AG09319 (cell line): ENCODE measurements at places on chromosomes 12 and 14.
A peak's percentile ranks its signal among the peaks of the same experiment; 100 is the strongest.

DNA sequence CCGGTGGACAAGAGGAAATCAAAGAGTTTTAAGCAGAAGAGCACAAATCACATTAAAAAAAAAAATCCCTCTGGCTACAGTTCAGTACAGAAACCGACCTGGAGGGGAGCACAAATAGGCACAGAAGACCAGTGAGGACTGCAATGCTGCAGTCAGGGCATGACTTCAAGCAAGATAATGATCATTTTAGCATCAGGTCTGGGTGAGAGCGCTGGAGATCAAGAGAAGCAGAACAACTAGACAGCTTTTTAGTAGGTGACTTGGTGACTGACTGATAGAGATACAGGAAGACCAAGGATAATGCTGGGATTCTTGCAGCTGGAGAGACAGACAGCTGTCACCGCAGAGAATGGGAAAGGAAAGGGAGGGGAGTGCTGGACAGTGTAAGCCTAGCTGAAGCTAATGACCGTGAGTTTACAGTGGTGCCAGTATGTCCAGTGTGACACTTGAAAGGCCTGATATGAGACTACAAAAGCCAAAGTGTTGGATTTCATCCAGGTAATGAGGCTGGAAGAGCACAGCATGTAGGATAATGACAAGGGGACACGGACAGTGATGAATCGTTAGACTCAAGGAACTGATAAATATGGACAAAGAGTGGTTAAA is 5.6 kb downstream of the NFYB start:
- no peak for DNase-seq

DNA sequence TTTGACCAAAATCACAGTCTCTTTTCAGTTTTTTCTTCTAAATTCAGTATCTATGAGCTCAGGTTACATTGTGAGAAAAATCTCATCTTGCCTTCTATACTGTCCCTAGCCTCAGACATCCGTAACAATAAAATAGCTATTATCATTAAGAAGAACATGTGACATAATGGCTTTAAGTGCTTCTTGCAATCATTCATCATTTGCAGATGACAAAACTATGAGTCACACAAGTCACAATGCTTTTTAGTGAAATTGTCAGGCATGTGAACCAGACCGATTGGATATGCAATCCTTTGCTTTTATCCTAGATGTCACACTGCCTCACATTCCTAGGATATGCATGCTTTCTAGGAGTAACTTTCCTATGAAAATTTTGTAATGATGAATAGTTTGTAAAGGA is 313.1 kb downstream of the SLC6A15 start:
- DNase-seq, result no peak

GRCh38 chr12:17358835-17359234 is 731.2 kb downstream of the RERGL start:
- no peak for DNase-seq

GRCh38 chr12:89181271-89181920 is 170.9 kb downstream of the DUSP6 start:
- DNase-seq, result peak; percentile 82

DNA sequence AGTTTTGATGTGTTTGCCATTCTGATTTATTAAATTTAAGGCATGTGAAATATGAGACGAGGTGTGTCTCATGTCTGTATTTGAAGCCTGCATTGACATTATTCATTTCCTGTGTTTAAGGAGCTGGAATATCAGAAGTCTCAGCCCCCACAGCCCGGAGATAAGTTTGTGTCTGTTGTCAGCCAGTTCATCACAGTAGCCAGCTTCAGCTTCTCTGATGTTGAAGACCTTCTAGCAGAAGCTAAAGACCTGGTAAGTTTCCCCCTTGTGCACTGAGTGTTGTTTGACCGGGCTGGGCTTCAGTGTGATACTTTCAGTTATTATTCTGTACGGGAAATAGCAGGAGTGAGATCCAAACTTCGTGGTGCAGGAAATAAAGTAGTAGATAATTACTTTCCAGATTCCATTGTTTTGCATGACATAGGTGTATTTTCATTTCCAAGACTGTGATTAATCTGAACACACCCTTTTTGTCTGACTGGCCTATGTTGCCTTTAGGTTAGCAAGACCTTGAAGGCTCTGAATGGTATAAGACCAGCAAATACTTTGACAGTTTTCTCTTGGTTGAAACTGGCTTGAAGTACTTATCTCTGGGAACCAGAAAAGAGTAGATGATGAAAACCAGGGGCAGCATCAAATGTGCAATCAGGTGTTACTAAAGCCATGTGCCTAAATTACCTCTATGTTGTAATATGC is 101.5 kb downstream of the GPR135 start:
- DNase-seq, result no peak

GRCh38 chr14:58876608-58877007 is 238.8 kb downstream of the DACT1 start:
- DNase-seq, result peak; percentile 54

DNA sequence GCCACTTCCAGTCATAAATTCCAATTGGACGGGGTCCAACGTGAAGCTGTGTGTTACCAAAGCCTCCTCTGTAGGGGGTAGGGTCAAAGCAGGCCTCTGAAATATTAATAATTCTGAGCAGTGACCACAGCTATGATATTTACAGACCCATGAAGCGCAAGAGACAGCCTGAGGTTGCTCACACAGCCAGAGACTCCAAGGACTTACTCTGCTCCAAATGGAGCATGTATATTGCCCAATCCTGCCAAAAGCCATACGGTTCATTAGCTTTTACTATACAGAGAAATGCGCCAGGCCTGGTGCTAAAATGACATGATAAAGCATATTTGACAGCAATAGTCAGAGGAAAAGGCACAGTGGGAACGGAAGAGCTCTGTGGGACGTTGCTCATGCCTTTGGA is 151.3 kb downstream of the PAH start:
- peak; percentile 7 for DNase-seq

DNA sequence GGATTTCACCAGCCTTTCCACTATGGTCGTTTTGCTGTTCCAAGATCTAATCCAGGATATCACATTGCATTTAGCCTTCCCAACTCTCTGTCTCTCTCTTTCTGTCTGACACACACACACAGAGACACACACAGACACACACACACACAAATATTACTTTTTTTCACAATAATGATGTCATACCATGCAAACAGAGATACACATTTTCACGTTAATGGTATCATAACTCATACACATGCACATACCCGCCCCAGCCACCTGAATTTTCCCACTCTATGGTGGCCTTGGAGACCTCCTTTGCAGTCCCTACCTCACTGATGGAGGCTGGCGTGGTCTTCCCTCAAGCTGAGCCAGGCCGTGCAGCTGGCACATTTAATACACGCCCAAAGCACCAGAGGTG is 7.2 kb upstream of the MYL2 start:
- DNase-seq, result no peak

DNA sequence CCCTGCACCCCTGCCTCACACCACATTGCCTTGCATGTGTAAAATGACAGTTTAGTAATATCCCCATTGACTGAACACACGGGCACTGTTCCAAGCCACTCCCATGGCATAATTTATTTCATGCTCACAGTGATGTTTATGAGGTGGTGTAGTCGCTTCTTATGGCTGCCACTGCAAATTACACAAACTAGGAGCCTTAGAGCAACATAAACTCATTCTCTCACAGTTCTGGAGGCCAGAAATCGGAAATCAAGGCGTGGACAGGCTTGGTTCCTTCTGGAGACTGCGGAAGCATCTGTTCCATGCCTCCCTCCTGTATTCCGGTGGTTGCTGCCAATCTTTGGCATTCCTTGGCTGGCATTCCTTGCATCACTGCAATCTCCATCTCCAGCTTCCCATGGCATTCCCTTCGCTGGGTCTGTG is 97.3 kb downstream of the RIN3 start:
- DNase-seq, result no peak

- DNase-seq, result no peak
Measured at GRCh38 chr12:10220398-10221077, 7.9 kb downstream of the GABARAPL1 start.

DNA sequence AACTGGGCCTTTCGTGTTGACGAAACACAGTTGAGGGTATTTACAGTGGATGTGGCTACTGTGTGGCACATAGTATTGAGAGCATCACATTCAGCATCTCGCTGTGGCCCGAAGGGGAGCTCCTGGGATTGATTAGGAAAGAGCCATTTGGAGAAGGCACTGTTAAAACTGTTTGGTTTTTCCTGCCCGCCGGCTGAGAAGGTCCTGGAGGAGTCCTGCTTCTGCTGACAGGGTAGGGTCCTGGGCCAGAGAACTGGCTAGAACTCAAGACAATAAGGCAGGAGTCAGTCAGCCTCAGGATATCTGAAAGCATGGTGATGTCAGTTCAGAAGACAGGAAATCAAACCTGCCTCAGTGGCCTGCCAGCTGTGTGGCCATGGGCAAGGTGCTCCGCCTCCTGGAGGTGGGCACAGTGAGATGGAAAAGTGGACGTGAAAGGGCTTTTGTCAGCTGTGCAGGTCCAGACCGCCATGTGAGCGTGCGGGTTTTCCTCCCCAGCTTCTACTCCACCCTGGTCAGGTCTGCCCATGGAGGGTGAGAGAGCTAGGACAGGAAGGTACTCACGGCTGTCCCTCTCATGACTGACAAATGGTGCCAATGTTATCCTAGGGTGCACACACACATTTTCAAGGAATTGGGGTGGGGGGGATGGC is 92.3 kb downstream of the NTF3 start:
- no peak for DNase-seq

- DNase-seq, result no peak
Measured at GRCh38 chr14:43522901-43523300, 984.2 kb downstream of the FSCB start.

DNA sequence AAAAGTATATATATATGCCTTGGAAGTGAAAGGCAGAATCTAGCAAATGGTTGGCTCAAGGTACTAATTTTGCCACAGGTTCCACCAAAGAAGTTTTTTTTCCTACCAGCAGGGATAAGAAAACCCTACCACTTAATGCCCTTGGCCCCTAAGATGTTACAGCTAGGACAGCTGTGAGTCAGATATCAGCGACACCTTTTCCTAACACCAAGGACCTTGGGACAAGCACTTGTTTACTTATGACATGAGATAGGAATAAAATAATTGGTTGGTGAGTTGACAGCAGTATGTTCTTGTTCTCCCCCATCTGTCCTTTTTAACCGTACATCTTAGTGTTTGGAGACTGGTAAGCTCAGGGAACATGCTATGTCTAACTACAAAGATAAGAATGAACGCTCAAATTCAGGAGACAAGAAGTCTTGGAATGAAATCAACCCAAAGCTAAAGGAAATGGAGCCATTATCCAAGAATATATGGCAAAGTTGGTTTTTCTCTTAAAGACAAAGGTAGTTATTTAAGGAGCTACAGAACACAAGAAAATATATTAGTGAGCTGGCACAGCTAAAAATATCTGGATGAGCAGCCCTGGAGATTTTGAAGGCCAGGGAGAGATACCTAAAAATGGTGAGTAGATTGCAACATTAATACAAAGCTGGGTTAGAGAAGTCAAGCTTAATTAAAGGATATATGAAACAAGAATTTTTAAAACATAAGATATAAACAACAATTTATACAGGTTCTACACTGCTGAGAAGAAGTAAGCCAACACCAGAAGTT is 126.8 kb downstream of the TMTC1 start:
- no peak for DNase-seq

DNA sequence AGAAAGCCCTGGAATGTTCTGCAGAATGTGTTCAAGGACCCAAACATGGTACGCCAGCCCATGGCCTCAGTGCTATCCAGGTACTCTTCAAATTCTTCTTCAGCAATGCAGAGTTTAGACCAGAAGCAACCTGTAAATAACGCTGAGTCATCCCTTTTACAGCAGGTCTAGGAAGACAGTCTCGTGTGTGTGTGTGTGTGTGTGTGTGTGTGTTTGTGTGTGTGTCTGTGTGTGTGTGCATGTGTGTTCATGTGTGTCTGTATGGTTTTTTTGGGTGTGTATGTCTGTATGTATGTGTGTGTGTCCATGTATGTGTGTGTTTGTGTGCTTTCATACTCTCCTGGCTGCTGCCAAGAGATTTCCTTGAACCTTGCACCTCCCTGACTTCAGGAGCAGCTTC is 60.1 kb upstream of the RFX4 start:
- DNase-seq, result no peak

- DNase-seq, result no peak
Measured at GRCh38 chr12:107207931-107208525, 114.7 kb upstream of the CRY1 start.

GRCh38 chr14:50109342-50109741 is 7.0 kb downstream of the VCPKMT start:
- DNase-seq, result no peak

DNA sequence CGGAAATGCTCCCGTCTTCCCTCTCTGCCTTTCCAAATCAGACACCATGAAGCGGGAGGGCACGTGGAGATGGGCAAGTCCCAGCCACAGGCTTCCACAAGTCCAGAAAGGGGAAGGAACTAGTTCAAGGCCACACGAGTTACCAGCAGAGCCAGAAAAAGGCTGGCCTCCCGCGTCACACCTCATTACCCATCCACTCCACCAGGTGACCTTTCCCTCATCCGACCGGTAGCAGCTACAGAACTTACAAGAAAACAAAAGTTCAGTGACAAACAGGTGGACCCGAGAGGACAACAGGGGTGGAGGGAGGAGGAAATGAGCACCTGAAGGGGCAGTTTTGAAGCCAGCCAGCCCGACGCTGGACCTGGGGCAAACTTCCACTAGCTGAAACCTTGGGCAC is 46.9 kb downstream of the CHGA start:
- no peak for DNase-seq

DNA sequence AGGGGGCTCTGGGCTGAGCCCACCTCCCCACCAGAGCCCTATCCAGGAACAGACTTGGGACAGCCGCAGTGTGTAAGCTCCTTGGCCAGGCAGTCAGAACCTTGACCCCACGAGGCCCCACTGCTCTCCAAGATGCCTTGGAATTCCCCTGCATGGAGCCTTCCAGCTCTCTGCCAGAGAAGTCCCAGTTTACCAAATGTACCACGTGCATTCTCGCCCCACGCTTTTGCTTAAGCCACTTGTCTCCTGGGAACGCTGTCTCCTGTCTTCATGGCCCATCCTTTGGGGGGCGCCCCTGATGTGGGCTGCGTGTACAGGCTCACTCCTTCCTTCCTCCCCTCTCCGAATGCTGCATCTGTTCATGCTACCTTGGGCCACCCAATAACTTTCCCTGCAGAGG is 7.9 kb downstream of the FAIM2 start:
- no peak for DNase-seq

DNA sequence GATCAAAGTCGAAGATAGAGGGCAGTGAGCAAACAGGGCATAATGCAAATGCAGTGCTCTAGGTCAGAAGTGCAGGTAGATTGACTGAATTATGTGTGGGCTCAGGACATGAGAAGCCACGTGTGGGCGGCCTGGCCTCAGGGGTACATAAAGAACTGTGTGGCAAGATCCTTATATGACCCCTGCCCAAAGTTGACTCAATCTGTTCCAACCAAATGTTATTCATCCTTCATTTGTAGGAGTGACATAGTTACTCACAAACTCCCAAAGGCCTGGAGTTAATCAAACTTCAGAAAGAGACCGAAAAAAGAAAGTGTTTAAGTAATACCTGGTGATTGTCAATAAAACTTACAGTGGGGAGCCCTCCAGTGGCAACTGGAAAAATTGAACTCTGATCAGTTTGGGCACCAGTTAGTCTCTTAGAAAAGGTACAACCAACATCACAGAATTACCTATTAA is 150.4 kb upstream of the FAR2 start:
- peak; percentile 31 for DNase-seq

GRCh38 chr14:105394714-105395537 is 3.4 kb upstream of the TEX22 start:
- no peak for DNase-seq

- DNase-seq, result no peak
Measured at GRCh38 chr12:124747426-124748161, 116.1 kb downstream of the SCARB1 start.

- no peak for DNase-seq
Measured at GRCh38 chr12:14379508-14379907, 14.0 kb downstream of the ATF7IP start.

- DNase-seq, result peak; percentile 92
Measured at GRCh38 chr14:69101331-69101826, 51.5 kb downstream of the DCAF5 start.

GRCh38 chr12:104855599-104855998 is 102.5 kb downstream of the SLC41A2 start:
- no peak for DNase-seq
